ENCODE measurements at places on chromosomes 5 and 9.

DNA sequence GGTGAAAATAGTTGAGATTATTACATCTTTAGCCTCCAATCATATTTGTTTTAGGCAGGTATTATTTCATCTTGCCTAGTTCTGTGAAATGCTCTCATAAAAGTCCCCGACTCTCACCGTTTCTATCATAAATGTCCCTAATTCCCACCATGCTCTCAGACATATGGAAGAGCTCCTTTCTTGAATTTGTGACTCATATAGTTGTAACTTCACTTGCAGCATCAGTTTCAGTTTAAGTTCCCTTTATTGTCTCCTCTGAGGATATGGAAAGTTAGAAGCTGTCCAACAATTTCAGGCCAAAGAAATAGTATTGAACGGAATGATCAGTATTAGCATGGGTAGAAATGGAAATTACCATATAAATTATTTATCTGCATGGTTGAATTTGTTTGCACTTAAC lies 187.5 kb upstream of the NR4A3 start:
- no peak for DNase-seq

DNA sequence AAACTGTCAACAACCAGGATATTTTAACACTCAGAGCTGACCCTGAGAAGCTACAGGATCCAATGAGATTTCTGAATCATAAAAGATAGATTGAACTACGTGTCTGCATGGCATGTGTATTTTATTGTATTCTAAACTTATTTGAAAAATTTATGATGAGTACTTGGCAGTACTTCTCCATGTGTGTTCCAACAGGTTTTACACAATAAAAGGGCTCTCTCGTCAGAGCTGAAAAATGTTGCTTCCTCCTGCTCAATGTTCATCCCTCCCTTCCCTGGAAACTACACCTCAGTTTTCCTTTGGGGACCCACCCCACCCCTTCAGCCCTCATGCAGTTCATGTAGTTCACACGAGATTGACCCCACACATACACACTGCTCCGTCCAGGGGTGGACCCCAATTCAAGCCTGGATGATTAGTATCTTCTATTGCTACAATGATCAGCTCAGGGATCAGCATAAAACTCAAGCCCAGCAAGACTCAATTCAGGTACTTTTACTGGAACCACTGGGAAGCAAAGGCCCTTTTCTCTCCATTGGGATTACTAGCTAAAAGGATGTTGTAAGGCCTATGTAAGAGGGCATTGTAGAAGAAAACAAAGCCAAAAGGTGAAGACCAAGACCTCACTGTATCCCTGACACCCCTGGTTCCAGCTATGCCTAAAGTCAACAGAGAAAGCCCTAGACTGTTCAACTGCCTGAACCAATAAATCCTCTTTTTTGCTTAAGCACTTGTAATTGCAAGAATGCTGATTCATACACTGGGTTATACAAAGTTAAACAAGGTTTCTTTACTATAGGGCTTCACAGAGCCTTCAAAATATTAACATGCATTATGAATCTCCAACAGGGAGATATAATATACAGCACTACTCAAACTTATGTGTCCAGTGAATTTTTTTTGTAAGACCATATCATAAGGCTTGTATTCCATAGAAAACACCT lies 112.6 kb downstream of the SAXO1 start:
- no peak for DNase-seq

- no peak for DNase-seq
Observed at GRCh38 chr5:122091936-122092600, 14.0 kb upstream of the LOX start.

- DNase-seq = no peak
Observed at GRCh38 chr5:113503146-113503545, 10.3 kb upstream of the YTHDC2 start.

GRCh38 chr5:54874337-54875021 lies 110.9 kb downstream of the ESM1 start:
- DNase-seq = no peak

GRCh38 chr9:84966876-84967830 lies 297.6 kb downstream of the NTRK2 start:
- DNase-seq = no peak

Data from stimulated activated CD4-positive, alpha-beta T cell treated with anti-CD3 and anti-CD28 coated beads, Interleukin-2, amount 100 ng/mL, for 24 hours (primary cell).